ENCODE measurements at places on chromosomes 5 and 9.
A peak's percentile ranks its signal among the peaks of the same experiment; 100 is the strongest.

DNA sequence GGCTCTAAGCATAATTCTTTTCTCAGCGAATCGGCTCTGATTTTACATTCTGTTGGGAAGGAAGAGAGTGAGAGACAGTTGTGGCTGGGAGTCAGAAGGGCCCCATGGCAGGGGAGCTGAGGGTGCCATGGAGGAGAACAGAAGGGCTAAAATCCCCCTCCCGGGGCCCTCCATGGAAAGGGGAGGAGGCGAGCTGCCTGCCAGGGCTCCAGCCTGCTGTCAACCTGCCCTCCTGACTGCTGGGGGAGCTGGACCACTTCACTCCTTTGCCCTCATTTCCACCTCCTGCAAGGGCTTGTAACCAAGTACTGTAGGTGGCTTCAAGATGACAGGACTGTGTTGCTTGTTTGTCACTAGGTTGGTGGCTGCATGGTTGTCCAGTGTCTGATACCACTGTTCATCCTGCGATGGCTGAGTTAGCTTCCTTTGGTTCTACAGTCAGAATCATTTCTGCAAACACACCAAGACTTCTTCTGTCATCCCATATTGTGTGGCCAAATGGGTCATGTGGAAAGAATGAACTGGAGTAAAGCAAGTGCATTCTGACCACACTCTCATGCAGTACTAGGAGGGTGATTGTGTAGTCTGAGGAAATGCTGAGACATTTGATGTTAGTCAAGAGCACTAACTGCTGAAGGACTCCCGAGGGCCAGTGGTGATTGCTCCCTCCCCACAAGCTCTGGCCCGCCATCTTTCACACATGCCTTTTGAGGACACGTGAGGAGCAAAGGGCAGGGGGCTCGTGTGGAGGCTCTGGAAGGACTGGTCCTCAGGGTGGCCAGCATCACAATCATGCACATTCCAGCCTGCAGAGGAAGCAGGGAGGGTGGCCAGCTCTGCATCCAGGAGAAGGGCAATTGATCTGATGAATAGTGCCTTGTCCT is 307.2 kb downstream of the GADD45G start:
- no peak for DNase-seq

GRCh38 chr9:22210262-22210661 is 201.2 kb upstream of the CDKN2B start:
- DNase-seq: no peak

DNA sequence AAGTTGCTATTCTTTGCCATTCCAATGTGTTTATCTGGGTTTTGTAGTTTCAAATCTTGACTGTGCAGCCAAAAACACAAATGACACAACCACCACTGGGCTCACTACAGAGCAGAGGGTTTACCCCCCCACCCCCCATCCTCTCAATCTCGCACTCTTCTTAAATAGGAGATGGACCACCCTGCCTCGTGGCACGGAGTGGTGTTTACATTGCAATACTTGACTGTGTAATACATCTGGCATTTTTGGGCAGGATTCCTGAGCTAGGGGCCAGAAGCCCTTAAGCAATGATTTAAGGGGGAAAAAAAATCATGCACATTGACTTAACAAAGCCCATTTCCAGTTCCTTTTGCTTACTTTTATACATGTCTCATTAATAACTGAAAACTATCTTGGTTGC is 19.0 kb downstream of the PTCH1 start:
- no peak for DNase-seq

GRCh38 chr9:79301551-79302391 is 270.0 kb upstream of the TLE4 start:
- no peak for DNase-seq

DNA sequence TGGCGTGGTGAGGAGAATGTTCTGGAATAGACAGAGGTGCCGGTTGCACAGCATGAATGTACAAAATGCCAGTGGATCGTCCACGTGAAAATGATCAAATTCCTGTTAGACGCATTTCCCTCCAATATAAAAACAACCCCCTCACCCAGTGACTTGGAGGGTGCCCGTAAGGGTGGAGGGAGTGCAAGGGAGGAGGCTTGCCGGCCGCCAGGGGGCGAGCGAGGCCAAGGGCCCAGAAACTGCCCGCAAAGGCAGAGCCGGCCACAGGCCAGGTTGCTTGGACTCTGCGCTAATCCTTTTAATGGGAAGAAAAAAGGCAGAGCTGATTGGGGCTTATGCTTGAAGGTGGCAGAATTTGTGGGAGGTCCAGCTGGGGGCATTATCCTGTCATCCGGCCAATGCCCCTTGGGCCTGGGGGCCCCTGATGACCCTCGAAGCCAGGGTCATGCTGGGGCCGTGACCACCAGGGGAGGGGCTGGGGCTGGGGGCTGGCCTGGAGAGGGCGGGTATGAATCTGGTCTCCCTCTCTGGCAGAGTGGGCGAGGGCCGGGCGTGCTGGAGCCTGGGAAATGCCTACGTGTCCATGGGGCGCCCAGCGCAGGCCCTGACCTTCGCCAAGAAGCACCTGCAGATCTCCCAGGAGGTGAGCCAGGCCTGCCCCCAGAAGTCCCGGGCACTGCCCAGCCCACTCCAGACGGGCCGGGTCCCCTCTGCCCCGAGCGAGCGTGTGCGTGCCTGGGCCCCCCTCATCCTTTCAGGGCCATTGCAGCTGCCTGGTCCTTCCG is 12.0 kb downstream of the GPSM1 start:
- DNase-seq: peak; percentile 11

DNA sequence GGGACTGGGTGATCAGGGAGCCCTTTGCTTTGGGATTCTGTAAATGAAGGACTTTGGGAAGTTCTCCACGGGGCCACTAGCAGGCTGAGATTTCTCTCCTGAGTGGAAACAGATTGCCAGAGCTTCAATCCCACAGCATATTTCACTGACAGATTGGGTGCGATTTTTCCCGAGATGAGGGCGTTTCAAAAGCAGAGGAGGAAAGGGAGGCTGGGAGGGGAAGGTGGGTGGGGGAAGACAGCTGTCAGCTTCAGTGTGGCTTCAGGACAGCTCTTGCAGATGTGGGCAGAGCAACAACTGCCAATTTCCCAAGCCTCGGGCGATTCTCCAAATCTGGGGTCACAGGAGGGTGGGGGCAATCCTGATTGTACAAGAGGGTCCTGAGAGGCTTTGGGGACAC is 258.5 kb upstream of the ADRA1B start:
- no peak for DNase-seq

All from T follicular helper cell (primary cell).